Fibroblast of the aortic adventitia (primary cell): ENCODE measurements at places on chromosomes 5 and 9. TPM values are rescaled to one million over a fixed set of nuclear protein-coding genes. Genes with fewer than 3 reads are reported as not detected.

DNA sequence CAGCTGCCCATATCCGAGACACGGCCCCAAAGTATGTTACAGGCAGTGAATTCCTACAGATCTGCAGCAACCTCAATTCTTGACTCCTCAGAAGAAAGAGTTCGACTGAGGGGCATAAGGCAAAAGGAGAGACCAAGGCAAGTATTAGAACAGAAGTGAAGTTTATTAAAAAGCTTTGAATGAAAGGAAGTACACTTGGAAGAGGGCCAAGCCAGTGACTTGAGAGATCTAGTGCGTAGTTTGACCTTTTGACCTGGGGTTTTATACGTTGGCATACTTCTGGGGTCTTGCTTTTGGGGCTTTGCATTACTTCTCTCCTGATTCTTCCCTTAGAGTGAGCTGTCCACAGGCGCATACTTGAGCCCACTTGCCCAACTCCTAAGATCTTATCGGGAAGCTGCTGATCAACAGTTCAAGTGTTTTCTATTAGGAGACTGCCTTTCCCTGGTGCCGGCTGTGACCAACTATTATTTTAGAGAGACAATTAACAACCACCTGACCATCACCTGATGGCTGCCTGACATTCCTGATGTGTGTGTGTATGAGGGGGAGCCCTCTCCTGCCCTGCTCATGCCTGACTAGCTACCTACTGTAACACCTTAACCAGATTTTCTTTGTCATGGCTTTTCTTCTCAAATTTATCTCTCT is 1.5 kb upstream of the DEPDC1B start:
- no peak for DNase-seq

GRCh38 chr9:75870450-75870849 is 20.0 kb upstream of the PCSK5 start:
- no peak for DNase-seq

AIF1L gene
- total RNA-seq = 0.25 and 0.45 TPM in 2 replicates

IL33 gene
- total RNA-seq = 73.9 and 215 TPM in 2 replicates

PCDHA13 gene
- 0.08 TPM in 1 of 2 replicates, not detected in the other for total RNA-seq

CETN3 gene
- 17.2 and 60.8 TPM in 2 replicates for total RNA-seq
